ENCODE measurements at places on chromosomes 13 and 19.

DNA sequence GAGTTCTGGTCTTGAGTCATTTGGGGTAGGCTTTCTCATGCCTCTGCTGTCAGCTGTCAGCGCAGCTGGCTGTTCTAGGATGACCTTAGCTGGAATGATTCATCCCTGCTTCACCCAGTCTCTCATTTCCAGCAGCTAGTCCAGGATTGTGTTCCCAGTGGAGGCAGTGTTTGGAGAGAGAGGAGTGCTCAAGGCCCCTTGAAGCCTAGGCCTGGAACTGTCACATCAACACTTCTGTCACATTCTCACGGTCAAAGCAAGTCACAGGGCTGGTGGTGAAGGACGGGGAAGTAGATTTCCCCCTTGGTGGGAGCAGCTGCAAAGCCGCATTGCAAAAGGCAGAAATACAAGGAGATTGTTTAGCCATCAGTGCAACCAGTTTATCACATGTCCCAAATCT, 15.2 kb downstream of the TPT1 start:
- DNase-seq = no peak

- DNase-seq = no peak
These were observed 20.7 kb downstream of the OBI1 start for GRCh38 chr13:78638216-78638615.

GRCh38 chr19:3810708-3811355, 24.7 kb upstream of the MATK start:
- DNase-seq = no peak

GRCh38 chr19:57515255-57515654, 11.9 kb upstream of the ZNF549 start:
- no peak for DNase-seq
